ENCODE measurements at places on chromosomes 5 and 9.

DNA sequence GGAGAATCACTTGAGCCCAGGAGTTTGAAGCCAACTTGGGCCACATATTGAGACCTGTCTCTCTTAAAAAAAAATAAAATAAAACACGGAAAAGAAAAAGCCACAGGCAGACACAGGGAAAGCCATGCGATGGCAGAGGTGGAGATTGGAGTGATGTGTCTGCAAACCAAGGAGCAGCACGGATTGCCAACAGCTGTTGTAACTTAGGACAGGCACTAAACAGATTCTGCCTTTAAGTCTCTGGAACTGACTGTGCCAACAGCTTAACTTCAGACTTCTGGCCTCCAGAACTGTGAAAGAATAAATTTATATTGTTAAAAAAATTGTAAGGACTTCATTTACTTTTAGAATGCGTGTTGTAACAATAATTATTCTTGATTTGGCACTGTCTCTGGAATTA is 318.5 kb upstream of the CHD1 start:
- DNase-seq = no peak

- no peak for DNase-seq
Observed at GRCh38 chr5:79191457-79191856, 44.5 kb upstream of the JMY start.

DNA sequence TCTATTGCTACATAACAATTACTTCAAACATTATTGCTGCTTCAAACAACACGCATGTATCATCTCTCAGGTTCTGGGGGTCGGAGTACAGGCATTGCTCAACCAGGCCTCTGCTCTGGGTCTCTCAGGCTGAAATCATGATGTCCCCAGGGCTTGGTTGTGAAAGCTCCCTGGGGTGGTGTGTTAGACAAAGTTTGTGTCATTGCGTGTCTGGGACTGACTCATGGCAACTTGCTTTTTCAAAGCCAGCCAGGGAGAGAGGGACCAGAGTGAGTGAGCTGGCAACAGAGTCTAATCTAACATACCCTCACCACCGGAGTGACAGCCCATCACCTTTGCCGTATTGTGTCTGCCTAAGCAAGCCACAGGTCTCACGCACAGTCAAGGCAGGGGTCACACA is 259.2 kb upstream of the NFIL3 start:
- no peak for DNase-seq

GRCh38 chr9:137237759-137238726 is 3.0 kb upstream of the TUBB4B start:
- DNase-seq = no peak

GRCh38 chr5:156394642-156395305 is 67.8 kb downstream of the SGCD start:
- DNase-seq = no peak

DNA sequence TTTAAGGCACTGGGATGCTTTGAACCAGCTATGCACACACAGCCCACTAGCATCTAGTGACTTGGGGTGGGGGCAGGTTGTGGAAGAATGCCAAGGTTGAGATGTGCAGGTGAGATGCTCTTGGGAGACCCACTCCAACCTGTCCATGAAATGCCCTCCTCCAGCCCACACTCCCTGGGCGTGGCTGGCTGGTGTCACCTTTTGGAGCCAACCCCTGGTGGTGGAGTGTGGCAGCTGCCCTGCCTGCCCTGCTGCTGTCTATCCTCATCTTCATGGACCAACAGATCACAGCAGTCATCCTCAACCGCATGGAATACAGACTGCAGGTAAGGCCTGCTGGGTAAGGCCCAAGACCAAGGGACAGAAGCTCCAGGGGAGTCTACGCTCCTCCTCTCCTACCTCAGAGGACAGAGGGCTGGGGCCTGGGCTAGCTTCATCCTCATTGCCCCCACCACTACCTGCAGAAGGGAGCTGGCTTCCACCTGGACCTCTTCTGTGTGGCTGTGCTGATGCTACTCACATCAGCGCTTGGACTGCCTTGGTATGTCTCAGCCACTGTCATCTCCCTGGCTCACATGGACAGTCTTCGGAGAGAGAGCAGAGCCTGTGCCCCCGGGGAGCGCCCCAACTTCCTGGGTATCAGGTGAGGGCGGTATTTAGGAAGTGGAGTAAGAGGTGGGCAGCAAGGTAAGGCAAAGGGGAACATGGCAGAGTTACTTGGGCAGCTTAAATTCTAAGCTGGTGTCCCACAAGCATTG is 7.4 kb downstream of the SLC4A9 start:
- no peak for DNase-seq

DNA sequence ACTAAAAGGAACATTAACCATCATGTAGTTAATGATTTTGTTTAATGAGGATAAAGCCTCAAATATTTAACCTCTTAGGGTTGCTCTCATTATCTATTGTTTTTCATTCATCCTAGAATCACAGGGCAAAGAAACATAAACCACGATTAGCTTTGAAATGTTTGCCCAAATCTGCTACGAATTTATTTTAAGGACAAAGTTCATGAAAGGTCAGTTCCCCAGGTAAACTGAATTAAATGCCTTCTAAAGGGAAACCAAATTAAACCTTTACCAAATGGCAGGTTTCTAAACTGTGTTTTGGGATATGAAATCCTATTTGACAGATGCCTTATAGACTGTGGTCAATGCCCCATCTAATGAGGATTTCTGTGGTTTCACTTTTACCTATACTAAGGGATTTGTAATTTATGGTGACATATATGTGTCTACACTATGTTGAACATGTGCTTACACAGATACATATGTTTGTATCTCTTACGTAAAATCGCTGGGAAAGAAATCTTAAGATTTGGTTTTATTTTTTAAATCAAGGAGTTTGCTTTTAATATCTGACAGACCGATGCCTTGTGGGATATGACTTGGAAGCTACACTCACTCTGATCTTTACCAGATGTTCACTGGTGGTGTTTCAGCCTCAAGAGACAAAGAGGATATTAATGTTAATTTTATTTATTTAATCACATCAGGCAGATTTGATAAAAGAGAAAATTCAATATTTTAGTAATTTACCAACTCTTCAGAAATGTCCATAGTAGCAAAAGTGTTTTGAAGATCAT is 188.4 kb downstream of the GLIS3 start:
- DNase-seq = no peak
